ENCODE measurements at places on chromosomes 3 and 15.

DNA sequence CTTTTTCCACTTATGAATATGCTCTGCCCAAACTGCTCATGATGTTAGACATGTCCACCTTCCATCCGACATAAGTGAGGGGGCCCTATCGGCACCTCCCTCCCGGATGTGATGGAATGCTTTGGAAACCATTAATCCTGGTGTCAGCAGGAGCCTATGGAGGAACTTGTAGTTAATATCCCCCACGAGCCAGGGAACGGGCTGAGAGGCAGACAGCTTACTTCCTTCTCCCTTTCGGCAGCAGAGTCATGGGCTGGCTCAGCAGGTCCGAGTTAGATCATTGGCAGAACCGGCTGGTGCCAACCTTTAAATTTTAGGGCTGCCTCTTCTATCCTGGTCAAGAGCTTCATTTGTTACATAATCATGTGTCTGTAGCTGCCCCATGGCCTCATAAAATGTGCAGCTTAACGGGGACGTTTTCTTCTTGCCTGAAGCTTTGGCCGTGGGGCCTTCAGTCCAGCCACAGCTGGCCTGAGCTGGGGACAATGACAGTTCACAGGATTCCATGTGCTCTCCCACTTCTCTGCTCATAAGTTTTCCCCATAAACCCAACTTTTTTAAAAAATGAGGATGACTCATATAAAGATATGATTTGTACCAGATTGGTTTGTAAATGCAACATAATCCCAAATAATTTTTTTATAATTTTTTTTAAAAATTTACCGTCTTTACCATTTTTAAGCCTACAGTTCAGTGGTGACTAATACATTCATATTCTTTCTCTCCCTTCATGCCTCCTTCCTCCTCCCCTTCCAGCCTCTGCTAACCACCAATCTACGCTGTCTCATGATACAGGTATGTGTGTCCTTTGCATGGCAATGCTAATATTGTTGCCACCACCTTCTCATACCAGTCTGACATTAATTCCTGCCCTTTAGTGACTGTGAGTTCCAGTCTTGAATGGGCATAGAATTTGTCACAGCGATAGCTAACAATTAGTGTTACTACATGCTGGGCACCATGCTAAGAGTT lies 62.2 kb upstream of the RGMA start:
- no peak for DNase-seq

- DNase-seq, result no peak
Observed at GRCh38 chr3:108459225-108459624, 51.2 kb downstream of the MYH15 start.

DNA sequence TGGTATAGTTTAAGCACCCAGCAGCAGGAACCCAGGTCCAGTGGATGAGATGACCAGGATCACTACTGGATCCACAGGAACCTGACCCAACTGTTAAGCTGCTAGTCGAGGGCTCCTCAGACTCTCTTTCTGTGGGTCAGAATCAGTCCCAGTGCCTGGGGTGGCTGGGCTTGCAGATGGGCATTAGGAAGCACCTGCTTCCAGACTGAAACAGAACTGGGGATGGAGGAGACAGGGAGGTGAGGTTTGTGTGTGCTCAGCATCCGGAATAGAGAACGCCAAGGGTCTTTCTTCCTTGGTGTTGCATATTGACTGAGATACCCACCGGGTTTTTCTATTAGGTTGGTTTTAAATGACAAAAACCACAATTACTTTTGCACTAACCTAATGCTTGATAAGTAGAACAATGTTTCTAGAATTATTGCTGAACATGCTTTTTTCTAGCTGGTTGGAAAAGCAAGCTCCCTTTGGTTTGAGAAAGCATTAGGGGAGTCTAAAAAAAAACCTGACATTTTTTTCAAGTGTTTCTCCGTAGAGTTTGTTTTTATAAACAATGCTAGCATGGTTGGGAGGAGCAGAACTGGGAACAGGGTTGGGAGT lies 779 bp downstream of the ST3GAL6 start:
- DNase-seq, result no peak

DNA sequence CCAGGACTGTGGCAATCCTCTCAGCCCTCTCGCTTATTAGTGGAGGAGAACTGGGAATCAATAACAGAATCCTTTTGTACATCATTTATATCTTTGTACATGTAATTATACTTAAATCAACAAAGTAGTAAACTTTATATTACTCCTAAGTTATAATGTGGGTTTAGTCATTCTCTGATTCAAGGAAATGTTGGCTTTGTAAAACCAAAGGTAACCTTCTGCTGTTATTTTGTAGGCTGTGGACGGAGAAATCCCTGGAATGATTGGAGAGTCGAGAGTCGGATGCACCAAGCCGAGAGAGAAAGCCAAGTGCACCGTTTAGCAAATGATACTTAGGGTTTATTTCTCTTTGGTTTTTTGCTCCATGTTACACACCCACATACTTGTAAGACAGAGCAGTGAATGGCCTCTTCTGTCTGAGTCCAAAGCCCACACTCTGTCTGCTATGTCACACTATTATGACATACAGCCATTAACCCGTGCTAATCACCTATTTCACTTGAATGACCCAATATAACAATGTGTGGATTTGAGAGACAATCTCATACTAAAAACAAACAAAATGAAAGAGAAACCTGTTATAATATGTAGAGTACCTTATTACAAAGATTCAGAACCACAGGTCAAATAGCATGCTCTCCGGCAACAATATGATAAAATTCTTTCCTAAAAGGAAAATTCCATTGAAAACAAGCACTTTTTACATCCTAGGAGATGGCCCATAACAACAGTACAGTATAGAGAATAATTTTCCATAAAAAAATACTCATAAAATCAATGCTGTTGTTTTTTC lies 72.2 kb downstream of the MECOM start:
- DNase-seq, result no peak

GRCh38 chr3:175346573-175347356 lies 487.6 kb downstream of the NAALADL2 start:
- no peak for DNase-seq

GRCh38 chr3:143771258-143771657 lies 77.0 kb downstream of the SLC9A9 start:
- no peak for DNase-seq
